ENCODE measurements at places on chromosomes 16 and 17.

- no peak for DNase-seq
These were observed 16.4 kb upstream of the SLC6A4 start for GRCh38 chr17:30251931-30252330.

DNA sequence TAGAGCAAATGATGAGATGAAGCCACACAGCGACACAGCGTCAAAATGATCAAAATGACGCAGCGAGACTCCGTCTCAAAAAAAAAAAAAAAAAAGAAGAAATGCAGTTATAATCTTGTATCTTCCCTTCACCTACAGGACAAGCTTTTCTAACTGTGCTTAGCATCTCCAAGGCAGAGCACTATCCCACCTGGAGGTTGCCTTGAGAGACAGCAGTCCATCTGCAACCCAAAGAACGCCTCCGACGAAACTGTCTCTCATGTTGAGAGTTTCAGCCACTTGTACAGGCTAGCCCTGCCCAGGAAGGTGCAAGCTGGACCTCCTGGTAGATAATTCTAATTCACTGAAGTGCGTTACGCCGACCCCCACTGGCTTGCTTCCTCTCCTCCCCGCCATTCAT, 46.7 kb upstream of the GCSH start:
- DNase-seq, result no peak

- DNase-seq, result no peak
These were observed 54.4 kb upstream of the RCVRN start for GRCh38 chr17:9959377-9959981.

DNA sequence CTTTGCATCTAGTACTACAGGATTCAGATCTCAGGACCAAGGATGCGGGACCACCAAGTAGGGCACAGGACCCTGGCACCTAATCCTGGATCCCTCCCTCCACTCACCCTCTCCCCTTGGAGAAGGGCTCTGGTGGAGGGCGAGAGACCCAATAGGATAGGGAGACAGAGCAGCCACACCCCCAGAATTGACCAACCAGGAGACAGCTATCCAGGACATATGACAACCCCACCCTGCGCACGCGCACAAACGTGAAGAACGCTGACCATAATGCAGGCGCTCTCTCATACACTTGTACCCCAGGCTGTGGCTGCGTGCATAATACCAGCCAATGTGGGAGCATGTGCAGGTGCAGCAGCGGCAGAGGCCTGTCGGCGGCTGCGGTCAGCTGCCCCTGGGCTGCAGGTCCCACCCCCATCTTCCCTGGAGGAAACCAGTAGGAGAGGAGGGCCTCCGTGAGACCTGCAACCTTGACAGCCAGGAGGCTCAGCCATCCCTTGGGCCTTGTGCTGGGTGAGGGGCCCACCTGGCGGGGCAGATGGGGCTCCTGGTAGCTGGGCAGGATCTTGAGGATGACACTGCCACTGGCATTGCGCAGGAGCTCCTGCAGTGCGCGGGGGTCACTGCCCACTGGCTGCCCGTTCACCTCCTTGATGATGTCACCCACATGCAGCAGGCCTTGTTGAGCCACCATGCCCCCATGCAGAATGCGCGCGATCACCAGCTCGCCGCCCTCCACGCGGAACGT, 25.4 kb downstream of the MPP2 start:
- DNase-seq, result no peak

Data from right renal pelvis (tissue), 4 donors.